ENCODE measurements at places on chromosomes 1 and 21.

- no peak for DNase-seq
Observed at GRCh38 chr1:184881941-184882913, 92.1 kb downstream of the NIBAN1 start.

GRCh38 chr1:27992276-27992675 lies 32.5 kb downstream of the XKR8 start:
- DNase-seq, result no peak

DNA sequence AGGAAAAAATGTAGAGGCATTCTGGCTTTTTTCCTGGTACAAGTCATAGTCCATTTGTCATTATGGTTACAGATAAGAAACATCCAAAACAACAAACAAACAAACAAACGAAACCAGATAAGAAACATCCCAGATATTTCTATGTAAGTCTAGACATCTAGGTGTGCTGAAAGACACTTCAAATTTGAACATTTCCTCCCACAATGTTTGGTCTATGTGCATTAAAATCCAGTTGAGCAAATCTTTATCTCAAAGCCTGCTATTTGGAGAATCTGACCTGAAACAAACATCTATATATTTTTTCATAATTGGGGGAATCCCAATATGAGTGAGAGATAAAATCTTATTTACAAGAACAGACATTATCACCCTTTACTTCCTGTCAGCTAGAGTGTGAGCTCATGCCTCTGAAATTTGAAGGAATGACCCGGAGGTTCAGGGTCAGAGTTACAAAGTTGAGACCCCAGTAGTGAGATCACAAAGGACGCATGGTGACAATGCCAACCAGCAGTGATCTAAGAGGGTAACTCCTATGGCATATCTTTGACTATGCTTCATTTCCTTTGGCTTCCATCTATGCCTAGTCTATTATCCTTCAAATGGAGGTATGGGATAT lies 182.9 kb upstream of the ATP1B1 start:
- DNase-seq, result no peak

DNA sequence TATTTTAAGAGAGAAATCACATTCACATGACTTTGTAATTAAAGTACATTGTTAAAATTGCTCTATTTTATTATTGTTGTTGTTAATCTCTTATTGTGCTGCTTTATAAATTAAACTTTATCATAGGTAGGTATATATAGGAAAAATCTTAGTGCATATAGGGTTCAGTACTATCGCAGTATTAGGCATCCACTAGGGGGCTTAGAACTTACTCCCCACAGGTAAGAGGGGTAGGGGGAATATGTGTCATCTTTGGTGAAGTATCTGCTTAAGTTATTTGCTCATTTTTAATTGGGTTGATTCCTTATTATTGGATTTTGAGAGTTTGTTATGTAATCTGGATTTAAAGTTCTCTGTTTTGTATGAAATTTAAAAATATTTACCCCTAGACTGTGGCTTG lies 385.2 kb downstream of the DUSP10 start:
- DNase-seq, result no peak

GRCh38 chr1:173190101-173190936 lies 16.8 kb downstream of the TNFSF4 start:
- DNase-seq, result peak; percentile 56

- DNase-seq, result no peak
Observed at GRCh38 chr21:34043333-34043732, 30.0 kb upstream of the MRPS6 start.

GRCh38 chr1:165253818-165254254 lies 102.7 kb downstream of the LMX1A start:
- no peak for DNase-seq

- DNase-seq, result no peak
Observed at GRCh38 chr1:204567071-204567470, 50.9 kb downstream of the MDM4 start.

DNA sequence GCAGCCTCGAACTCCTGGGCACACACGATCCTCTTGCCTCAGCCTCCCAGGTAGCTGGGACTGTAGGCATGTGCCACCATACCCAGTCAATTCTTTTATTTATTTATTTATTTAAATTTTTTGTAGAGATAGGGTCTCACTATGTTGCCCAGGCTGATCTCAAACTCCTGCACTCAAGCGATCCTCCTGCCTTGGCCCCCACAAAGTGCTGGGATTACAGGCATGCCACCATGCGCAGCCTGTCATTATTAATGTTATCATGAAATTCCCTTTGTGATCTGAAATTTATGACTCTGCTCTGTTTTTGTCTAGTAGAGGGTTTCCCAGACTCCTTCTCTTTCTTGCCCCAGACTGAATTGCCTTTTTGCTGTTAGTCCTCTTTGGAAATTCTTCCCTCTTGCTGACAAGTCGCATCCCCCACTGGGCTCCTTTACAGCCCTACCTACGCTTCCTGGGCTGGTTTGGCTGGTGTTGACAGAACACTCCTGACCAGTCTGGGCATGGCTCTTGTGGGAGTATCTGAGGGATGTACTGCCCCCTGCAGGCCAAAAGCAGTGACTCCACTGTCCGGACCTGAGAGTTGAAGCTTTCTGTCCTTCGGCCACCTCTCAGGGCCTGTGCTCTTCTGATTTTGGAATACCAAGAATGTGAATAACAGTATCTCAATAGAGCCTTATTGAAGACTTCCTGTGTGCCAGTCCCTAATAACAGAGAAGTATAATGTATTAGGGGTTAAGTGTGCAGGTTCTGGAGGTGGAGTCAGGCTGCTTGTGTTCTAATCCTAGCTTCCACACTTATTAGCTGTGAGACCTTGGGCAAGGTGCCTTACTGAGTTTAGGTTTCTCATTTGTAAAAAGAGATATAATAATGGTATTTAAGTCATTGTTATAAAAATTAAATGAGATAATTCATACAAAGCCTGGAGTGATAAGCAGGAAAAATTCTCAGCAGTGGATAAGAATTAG lies 28.2 kb downstream of the TCEANC2 start:
- peak; percentile 61 for DNase-seq

- no peak for DNase-seq
Observed at GRCh38 chr1:5743435-5744095, 248.7 kb downstream of the NPHP4 start.

DNA sequence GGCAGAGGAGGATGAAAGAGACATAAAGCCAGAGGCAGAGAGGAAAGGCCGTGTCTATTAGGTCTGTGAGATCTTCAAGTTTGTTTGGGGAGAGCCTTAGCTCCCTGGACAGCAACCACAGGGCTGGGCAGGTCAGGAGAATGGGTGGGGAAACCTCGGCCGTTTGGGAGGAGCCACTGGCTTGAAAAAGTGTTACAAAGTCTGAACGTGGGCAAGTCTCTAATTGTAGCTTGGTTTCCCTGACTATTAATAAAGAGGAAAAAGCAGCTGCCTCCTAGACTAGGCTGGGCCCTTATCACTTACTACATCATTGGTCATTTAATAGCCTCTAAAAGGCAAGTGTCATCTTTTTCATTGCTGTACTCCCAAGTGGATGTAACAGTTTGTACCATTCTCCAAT lies at the start of gene CCDC17:
Gene CCDC17 (minus strand): TSS at position 83 of the 400 bp plus-strand sequence. CDS start 145 bp downstream, outside the sequence.
- no peak for DNase-seq

GRCh38 chr1:160781186-160781766 lies 14.7 kb upstream of the LY9 start:
- DNase-seq, result no peak

DNA sequence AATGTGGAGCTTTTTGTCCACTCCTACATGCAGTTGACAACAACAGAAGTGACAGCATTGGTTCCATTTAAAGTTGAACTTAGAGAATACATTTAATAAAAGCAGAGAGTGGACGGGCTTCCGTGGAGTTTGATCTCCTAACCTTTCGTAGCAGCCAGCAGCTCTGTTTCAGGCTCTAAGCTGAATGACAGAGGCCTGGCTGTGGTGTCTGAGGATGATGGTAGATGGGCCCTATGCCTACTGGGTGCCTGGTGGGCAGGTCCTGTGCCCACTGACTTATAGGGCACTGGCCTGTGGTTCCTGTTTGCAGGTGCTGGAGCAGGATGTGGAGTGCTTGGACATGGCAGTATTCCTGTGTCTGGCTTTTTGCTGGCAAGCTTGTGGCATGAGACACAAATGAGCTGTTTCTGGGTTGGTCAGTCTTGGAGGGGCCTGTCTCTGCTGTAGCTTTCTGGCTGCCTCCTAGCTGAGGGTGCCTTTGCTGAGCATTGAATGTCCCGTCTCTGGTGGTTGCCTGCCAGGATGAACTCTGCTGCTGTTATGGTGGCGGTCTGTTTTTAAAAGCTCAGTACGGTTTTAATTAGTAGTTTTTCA lies 54.6 kb downstream of the PRDM2 start:
- no peak for DNase-seq

- no peak for DNase-seq
Observed at GRCh38 chr21:14095056-14095455, 115.7 kb downstream of the LIPI start.

GRCh38 chr1:247400685-247401084 lies 15.3 kb upstream of the NLRP3 start:
- no peak for DNase-seq

- no peak for DNase-seq
Observed at GRCh38 chr1:118118469-118118868, 66.6 kb downstream of the SPAG17 start.

DNA sequence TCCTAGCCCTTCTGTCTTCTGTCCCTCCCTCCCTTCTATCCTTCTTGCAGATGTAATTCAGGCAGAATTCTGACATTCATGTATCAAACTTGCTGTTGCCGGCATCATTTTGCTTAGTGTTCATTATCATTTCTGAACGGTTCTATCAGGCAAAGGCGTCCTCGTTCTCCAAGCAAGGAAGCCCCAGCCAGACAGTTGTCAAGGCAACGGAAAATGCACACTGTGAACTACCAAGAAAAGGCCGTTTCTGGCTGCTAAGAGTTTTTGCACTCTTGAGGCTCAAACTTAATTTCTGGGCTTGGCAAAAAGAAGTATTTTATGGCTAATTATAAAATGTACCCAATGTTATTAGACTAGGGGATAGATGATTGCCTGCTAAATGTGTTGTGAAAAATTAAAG lies 164.7 kb upstream of the KCNJ15 start:
- no peak for DNase-seq

DNA sequence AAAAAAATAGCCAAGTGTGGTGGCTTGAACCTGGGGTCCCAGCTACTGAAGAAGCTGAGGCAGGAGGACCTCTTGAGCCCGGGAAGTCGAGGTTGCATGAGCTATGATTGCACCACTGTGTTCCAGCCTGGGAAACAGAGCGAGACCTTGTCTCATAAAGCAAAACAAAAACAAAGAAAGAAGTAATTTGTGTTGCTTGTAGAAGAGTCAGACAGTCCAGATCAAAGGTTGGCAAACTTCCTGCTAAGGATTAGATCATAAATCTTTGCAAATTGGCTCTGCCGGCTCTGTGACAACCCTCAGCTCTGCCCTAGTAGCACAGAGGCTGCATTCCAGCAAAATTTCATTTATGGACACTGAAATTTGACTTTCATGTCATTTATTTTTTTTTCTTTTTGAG lies 19.0 kb upstream of the MFN2 start:
- no peak for DNase-seq

- DNase-seq, result no peak
Observed at GRCh38 chr21:44418108-44418875, 37.0 kb upstream of the LRRC3 start.

GRCh38 chr1:241627453-241628259 lies 12.5 kb downstream of the CHML start:
- peak; percentile 69 for DNase-seq

DNA sequence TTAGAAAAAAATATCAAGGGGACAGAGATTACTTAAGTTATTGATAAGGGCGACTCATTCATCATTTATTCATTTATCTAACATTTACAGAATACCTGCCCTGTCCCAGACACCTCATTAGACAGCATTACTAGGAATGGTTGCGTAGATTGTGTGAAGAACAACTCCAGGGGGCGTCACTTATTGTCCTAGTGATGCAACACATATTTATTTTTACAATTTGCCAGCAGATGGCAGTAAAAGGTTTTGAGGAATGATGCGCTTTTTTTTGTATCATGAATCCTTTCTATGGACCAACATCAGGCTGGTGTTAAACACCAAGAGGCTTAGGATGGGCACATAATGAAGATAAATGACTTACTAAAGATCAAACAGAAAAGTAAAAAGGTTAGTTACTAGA lies 5.5 kb downstream of the NCAM2 start:
- peak; percentile 79 for DNase-seq

DNA sequence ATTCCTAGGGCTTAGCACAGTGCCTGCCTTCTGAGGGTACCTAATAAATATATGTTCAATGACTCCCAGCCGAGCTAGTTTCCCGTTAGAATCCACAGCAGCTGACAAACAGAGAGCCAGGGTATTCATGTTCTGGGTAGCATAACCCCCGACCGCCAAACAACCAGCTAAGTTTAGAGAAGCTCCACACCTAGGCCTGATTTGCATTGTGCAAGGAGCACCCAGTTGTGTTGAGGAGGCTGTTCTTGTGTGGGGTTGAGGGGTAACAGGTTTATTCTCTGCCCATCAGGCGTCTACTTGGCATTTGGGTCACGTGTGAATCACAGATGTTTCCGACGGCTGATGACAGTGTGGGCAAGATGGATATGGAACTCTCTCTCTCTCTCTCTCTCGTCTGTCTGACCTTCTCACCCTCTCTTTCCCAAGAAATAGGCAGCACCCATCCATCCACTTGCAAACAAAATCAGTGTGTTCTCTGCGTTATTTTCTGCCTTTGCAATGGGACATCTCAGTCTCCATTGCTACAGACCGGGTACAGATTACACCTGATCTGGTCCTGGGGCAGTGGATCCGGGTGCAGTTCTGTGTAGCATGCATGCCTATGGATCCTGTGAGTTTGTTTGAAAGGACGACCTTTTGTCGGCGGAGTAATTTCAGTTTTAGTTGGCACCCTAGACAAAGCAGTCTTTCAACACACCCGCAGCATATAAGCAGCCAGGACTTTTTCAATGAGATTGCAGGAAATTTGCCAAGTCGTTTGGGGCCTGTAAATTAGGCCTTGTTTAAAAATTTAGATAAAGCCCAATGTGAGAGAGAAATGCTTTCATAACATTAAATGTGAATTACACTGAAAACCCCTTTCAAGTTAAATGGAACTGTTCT lies 29.4 kb downstream of the KAZN start:
- DNase-seq, result no peak

- no peak for DNase-seq
Observed at GRCh38 chr21:34085129-34085528, 11.8 kb downstream of the MRPS6 start.

- peak; percentile 54 for DNase-seq
Observed at GRCh38 chr1:68347415-68347814, 102.3 kb downstream of the RPE65 start.

DNA sequence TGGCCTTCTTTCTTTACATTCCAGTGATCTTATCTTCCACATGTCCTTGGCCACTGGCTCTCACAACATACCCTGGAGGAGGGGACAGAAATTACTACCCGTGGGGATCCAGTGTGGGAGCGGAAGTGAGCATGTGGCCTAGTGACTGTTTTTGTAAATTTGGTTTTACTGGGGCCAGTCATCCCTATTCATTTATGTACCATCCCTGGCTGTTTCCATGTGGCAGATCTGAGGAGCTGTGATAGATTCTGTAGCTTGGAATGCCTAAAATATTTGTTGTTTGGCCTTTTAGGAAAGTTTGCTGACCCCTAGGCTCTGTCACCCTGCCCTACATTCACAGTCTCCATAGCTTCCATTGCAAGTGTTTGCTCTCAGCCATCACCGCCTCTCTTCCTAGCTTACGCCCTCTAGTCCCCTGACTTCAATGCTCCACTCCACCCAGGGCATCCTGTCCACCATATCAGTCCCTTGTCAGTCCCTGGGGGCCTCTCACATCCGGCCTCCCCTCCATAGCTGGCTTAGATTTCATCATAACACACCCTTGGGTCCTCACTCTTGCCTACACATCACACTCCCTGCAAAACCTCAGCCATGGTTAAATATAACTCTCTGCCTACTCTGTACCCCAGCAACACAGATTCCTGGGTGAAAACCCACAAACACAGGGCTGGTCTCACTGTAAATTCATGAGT lies 25.8 kb downstream of the DHCR24 start:
- DNase-seq, result no peak

Measured in AML-193 (cell line).